ENCODE measurements at places on chromosomes 11 and 22.

DNA sequence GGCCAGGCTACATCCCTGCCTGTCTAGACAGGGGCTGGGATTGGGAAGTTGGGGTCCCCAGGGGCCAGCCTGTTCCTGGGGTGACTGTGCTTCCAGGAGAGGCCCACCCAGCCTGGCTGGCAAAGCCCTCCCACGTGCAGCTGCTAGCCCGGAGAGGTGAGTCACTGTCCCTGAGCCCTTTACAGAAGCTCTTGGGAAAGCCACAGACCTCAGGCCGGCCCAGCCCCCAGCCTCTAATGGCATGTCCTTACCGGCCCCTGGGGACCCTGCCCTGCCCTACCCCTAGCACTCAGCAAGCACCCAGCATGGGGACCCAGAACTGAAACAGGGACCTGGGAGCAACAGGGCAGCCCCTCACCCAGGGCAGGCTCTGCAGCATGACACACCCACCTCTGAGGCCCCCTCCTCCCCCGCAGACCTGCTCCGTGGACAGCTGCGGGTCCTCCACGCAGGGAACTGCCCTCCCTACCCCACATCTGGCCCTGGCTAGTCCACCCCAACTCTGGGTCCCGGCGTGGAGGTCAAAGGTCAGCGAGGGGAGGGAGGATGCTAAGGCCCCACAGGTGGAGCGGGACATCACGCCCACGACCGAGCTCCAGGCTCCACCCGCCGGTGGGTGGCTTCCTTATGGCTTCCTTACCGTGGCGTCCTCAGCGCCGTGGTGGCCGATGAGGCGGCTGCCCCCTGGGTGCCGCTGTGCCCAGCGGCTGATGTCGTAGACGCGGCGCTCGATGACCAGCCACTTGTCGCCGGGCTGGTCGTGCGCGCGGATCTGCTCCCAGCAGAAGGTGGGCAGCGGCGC lies 615 bp downstream of the FADS3 start:
- no peak for DNase-seq

DNA sequence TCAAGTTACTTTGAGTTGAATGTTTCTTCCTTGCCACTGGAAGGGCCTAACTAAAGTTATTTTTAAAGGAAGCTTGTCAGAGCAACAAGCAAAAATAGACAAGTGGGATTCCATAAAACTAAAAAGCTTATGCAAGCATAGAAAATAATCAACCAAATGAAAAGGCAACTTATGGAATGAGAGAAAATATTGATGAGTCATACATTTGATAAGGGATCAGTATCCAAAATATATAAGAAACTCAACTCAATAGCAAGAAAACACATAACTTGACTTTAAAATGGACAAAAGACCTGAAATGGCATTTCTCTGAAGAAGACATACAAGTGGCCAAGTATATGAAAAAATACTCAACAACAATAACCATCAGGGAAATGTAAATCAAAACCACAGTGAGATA lies 264.5 kb upstream of the UBASH3B start:
- no peak for DNase-seq

DNA sequence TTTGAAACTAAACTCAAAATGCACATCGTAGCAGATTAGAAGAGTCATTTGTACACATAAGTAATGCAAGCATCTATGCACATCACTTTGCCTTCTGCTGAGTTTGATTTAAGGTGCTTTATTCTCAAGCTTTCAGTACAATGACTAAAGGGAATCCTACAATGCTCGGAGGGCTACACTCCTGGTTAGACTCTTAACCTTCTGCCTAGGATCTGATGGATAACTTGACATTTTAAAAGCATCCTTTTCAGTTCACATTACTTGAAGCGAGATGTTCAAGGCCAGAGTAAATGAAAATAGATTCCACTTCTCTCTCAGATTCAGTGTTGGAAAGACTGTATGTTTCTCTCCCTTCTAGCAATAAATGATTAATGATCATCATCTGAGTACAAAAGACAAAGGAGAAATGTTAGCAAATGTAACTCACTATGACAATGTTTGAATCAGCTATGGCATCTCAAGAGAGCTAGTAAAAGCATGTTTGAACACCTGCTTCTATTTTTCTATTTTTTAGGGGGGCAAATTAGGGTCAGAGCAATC lies 259.2 kb upstream of the ANO3 start:
- DNase-seq, result no peak

- DNase-seq, result no peak
These were observed 22.1 kb upstream of the DRD2 start for GRCh38 chr11:113497066-113497910.

- no peak for DNase-seq
These were observed 73.5 kb downstream of the KCNQ1 start for GRCh38 chr11:2518111-2518982.

Measured in fibroblast of skin of left biceps (primary cell).